ENCODE measurements at places on chromosomes 3 and 15.

DNA sequence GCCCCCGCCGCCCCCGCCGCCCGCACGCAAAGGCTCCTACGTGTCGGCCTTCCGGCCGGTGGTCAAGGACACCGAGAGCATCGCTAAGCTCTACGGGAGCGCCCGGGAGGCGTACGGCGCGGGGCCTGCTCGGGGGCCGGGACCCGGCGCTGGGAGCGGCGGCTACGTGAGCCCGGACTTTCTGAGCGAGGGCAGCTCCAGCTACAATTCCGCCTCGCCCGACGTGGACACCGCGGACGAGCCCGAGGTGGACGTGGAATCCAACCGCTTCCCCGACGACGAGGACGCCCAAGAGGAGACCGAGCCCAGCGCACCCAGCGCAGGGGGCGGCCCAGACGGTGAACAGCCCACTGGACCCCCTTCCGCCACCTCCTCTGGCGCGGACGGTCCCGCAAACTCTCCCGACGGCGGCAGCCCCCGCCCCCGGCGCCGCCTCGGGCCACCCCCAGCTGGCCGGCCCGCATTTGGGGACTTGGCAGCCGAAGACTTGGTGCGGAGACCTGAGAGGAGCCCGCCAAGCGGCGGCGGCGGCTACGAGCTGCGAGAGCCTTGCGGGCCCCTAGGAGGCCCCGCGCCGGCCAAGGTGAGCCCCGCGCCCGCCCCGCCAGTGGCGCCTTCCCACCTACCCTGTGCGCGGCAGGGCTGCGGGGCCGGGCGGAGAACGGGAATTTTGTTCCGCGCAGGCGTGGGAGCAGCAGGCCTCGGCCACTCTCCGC is 2.4 kb downstream of the SKOR1 start:
- no peak for DNase-seq

GRCh38 chr3:105974381-105974780 is 105.6 kb upstream of the CBLB start:
- DNase-seq = no peak

DNA sequence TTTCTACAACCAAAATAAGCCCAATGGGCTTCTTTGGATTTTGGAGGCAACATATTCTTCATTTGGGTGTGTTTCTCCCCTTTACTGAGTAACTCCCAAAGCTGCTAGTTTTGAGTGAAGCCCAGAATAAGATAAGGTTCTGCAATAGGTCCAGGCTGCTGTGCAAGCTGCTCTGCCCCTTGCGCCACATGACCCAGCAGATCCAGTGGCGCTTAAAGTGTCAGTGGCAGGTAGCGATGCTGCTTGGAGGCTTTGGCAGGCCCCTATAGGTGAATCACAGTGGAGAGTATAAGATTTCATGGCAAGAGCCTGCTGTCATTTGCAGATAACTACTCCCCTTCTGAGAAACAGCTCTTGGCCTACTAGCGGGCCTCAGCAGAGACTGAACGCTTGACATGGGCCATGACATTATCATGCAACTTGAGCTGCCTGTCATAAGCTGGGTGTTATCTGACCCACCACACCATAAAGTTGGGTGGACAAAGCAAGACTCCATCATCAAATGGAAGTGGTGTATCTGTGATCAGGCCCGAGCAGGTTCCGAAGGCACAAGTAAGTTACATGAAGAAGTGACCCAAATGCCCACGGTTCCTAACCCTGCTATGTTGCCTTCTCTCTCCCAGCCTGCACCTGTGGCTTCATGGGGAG is 88.4 kb upstream of the OXTR start:
- no peak for DNase-seq

DNA sequence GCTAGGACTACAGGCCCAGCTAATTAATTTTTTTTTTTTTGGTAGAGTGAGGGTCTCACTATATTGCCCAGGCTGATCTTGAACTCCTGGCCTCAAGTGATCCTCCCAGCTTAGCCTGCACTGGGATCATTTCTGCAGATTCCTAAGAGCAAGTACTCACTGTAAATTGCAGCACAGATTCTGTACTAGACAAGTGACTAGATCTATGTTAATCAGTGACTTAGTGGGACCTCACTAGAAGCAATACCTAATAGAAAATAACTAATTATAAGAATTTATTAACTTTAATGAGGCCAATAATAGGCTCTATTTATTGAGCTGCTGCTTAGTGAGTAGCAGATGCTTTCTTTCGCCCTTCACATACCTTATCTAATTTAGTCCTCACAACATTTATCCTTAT is 10.6 kb upstream of the UTS2B start:
- DNase-seq = no peak

DNA sequence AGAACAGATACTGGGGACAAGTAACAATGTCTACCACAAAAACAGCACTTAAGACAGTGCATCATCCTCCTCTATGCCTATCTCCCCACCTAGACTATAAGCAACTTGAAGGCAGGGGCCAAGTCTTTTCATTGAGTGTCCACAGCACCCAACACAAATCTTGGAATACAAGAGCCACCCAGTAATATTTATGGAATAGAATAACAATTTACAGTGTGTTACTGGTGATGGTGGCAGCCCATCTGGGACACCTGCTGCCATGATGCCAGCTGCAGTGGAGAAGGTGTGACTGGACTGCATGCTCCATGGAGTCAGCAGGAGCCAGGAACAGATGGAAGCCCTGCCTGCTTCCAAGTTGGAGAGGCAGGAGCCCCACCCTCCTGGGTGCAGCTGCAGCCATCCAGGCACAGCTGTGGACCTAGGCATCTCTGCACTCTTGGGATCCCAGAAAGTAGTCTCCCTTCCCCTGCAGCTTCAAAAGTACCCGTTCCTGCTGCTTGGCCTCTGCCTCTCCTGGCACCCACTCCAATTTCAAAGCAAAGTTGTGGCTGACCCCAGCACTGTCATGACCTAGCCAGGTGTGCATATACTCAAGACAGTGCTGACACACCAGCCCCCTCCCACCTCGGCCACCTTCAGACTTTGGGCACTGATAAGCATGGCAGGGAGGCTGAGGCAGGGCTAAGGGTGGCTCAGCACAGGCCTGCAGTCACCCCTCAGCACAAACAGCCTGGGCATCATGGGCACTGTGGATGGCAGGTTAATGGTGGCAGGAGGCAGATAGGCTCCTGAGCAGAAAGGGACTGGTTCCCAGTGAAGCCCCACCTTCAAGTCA is 94.5 kb downstream of the TPRA1 start:
- no peak for DNase-seq

DNA sequence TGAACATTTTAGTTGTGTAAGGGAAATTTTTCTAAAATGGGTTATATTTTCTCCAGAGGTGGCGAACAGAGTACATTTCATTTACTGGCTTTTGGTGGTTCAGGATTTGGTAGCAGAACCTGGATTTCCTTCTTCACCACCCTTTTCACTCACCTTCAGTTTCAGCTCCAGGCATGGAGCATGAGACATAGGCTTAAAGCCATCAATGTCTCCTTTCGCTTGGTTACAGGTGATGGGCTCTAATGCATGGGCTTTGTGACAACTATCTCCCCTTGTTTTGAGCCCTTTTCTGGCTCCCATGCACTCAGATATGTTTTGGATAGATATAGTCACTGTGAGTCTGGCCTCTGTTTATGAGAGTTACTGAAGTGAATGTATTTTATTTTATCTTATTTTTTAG is 96.6 kb upstream of the ANKRD28 start:
- no peak for DNase-seq

- no peak for DNase-seq
Measured at GRCh38 chr3:34073111-34073510, 274.7 kb downstream of the PDCD6IP start.

DNA sequence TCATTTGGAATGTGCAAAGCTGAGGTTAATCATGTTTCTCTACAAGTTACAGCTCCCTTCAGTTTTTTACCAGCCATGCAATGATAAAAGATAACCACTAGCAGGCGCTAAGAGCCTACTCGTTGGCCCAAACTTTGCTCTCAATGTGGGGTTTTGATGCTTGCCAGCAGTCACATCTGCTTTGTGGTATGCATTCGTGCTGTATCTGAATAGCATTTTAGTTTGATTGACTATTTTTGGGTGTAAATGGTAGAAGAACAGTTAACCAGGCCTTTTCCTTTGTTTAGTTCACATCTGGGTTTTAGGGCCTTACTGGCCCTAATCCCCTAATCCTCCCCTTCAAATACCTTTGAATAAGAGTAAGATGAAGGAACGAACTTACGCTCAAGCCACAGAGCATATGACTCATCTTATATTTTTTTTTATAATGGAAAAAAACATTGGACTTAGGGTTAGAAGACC is 4.4 kb upstream of the CLDN11 start:
- no peak for DNase-seq

DNA sequence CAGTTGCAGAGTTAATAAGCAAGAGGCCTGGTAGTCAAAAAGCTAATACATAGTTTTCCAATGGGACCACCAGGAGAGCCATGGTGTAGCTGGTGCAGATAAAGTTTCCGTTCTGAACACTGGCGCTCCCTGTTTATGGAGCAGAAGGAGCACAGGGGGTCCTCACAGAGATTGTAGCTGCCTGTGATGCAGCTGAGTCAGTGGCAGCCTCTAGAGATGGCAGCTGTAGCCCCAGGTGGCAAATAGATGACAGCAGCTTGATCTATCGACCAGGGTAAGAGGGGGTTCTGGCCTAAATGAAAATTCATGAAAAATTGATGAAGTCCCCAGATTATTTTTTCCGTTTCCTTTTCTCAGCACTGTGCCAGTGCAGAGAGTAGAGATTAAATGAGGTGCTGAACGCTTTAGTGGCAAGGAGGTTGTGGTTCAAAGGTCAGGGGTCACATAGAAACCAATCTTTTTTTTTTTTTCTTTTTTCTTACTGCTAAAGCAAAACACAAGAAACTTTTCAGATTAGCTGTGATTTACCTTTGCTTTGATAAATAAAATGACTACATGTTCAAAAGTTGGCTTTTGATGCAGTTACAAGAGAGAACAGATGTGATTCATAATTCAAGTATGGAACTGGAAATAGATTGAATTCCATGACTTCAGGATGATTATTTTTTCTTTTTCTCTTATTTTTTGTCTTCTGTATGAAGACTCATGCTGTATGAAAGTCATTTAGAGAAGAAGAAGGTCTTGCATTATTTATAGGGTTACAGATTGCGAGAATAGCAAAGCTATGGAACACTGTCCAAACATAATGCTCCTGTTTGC is 63.3 kb downstream of the ROBO2 start:
- DNase-seq = no peak

DNA sequence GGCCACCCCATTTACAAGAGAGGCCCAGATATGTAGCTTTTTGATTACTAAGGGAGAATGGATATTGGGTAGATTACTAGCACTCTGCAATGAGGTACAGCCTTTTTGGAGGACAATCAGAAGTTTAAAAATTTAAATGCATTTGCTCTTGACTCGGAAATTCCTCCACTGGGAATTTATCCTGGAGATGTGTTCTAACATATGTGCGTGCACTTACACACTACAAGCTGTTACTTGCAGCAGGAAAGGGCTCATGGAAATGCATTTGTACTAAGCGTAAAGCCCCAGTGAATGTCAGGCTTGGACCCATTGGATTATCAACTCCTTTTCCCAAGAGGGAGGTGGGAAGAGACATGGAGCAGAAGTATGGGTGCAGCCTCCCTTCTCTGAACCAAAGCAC is 7.8 kb upstream of the POMGNT2 start:
- DNase-seq = no peak

DNA sequence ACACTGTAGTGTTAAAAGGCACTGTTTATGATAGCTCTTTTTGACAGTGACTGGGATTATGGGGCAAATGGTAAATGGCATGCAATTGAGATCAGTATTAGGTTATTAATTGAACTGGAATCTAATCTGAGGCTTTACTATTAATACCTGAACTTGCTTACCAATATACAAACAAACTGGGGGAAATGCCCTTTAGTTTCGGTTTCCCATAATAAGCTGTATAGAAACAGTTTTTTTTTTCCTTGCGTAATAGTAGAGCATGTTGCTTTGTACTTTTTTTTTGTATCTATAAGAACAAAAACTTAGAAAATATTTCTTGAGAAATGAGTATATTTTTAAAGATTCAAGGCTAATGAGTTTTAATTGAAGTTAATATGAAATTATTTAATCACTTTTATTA is 95.0 kb downstream of the FNDC3B start:
- DNase-seq = no peak

Data from left forelimb (tissue), 1 donor.